ENCODE measurements at places on chromosomes 12 and 14.

GRCh38 chr12:55847033-55847432 is 4.3 kb upstream of the MMP19 start:
- no peak for DNase-seq

DNA sequence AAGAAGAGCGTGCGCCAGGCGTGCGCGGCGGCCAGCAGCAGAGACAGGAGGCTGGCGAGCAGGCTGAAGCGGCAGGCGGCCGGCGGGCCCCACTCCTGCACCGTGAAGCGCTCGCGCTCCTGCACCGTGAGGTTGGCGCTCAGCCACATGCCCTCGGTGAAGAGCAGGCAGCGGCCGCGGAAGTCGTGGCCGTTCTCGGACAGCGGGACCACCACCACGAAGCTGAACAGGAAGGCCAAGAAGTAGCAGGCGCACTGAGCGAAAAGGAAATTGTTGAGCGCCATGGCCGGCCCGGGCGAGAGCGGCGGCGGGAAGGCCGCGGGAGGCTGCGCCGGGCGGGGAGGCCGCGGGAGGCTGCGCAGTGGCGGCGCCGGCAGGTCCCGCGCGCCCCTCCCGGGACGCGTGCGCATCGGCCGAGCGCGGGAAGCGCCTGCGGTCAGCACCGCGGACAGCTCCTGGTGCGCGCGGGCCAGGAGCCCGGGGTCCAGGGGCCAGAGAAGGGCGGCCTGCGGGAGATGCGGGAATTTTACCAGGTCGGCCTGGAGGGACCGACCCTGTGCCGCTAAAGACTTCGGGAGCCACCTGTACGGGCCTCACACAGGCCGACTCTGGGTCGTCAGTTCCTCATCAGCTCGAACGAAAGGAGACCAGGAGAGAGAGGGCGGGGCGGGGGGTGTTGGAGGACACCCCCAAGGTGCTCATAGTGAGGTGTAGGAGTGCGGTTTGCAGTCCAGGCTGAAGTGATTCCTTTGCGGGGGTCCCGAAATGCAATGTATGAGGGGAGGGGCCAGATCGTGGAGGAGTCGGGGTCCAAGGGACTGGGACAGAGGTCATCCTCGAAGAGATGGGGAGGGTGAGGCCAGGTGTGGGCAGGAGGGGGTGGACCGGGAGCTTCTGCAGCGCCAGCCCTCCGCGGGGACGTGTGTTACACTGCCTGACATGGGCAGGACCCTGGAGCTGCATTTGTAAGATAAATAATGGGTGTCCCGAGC is at the start of gene TMEM179:
TSS of gene TMEM179 (minus strand) at position 315 of the 992 bp plus-strand sequence. CDS start at position 284, 31 bp downstream.
- no peak for DNase-seq

DNA sequence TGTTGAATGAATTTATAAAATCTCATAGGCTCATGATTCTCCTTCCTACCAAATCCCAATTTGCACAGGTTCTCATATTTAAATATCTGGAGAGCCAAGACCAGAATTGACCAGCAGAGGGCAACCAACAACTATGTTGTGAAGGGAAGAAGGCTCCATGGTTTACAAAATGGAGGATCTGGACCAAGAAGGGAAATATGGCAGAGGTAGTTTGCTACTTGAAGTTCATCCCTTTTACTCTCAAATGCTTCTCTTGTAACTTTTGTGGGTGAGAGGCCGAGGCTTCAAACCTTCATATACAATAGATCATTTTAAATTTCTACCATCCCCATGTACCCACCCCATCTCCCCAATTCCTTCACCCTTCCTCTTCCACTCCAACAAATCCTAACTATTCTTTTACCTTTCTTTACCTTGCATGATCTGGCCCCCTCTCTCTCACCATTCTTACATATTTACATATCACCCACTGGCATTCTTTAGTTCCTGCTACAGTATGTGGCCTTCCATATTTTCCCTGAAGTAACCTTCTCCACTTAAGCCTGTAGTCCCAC is 3.8 kb upstream of the SMARCC2 start:
- DNase-seq = peak; percentile 76

DNA sequence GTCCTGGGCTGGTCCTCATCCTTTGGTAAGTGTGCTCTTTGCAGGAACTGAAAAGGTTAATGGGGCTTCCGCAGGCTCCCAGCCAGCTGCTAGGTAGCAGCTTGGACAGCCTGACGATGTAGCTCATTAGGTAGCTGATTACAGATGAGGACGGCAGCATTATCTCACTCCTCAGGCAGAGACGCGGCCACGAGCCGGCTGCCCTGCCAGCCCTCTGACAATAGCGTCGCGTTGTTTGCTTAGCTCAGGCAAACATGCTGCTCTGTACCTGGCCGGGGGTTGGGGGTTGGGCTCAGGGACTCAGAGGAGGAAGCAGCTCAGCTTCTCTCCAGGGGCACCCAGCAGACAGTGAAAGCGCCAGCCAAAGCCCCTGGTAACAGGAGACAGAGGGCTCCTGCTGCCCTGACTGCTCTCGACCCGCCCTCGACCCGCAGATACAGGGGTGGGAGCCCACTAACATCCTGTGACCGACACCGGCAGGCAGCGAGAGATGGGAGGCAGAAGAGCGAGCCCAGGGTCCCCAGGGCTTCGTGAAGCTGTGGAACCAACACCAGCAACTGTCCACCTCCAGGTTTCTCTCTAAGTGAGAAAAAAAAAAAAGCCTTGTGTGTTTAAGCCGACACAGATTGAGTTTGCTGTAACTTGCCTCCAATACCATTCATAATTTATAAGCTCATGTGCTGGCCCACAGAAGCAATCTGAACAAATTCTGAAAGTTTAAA is 53.4 kb upstream of the DLK1 start:
- DNase-seq = no peak

DNA sequence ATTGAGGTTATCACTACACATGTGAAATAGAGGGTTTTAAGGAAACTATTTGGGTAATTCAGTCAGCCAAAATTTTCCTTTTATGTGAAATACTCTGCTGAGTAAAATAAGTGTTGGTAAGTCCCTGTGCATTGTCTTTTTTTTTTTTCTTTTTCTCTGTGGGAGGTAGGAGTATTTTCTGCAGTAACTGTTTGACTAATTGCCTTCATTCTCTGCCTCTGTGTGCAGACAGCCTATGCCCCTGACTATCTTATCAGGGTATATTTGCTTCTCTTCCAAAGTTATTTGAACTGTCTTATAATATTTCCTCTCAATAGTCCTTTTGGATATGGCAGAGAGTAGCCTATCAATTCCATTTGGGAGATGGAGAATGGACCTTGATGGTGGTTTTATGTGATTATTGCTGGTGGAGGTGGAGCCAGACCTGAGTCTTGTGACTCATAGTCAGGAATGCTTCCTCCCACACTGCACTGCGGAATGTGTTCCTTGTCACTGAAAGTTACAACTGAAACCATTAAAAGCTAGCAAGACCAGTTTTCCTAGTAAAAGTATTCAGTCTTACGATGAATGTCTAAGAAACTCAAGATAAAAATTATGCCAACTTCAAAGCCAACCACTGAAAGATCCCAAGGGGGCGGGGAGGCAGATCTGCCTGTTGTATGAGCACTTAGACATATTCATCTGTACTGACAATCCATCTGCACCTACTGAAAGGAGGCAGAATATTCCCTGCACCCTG is 40.9 kb upstream of the STXBP6 start:
- no peak for DNase-seq

GRCh38 chr12:110249716-110250225 is 31.3 kb upstream of the ATP2A2 start:
- DNase-seq = no peak

DNA sequence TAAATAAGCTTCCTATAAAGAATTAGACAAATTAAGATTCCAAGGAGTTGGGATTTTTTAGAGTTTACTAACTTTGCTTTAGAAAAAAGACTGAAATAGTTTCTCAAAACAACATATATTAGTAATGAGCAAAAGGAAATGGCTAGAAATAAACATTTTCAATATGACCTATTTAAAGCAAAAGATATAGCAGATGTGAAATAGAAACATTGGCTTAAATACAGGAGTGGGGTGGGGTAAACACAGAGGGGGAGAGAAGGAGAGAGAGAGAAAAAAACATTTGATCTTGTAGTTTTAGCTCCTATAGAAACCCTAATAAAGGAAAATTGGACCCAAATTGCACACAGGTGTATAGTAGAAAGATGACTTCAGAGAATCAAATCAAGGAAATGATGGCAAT is 794.5 kb downstream of the MED13L start:
- no peak for DNase-seq

GRCh38 chr14:76514213-76514998 is 138.5 kb downstream of the ESRRB start:
- no peak for DNase-seq

DNA sequence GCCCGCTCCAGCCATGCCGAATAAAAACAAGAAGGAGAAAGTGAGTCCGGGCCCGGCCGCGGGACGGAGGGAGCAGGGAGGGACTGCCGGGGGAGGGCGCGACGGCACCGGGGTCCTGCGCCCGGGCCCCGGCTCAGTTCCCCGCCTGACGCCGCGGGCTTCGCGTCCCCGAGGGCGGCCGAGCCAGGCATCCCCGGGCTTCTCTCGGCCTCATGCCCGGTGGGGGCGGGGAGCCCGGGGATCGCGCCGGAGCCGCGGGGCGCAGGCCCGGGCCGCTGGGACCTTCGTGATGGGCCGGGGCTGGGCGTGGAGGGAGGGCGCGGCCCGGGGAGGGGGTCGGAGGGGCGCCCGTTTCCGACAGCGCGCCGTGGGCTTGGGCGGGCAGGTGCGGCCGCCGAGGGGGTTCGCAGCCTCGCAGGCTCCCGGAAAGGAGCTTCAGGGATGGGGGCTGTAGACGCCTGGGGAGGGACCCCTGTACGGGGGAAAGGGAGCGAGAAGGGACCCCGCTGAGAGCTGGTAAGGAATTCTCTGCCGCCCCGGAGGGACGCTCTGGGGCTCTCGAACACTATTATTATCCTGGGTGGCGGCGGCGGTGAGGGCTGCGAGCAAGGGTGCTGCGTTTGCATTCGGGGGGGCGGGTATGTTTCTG is 496 bp downstream of the PPP2R5C start:
- DNase-seq = peak; percentile 21

Measured in activated CD4-positive, alpha-beta T cell treated with anti-CD3 and anti-CD28 coated beads, Interleukin-2, amount 50 U/mL, for 24 hours (primary cell).